Myocyte (in vitro differentiated cells): ENCODE measurements at places on chromosomes 16 and 17. TPM values are rescaled to one million over a fixed set of nuclear protein-coding genes. Genes with fewer than 3 reads are reported as not detected.

DNA sequence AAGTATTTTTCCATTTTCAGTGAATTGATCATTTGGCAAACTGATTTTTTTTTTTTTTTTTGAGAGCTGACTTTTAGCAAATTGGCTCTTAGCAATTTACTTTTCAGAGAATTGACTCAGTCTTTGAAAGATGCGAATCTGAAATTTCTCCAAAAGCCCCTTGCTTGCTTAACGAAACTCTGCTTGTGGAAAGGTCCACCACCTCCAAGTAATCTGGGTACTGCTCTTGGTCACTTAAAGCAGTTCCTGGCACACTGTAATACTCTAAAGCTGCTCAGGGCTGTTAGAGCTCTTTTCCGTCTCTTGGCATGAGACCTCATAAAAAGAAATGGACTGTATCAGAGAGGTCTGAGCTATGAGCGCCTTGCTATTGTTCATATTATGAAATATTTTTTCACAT, 2.9 kb downstream of the GSDMB start:
- DNase-seq, result no peak

DNA sequence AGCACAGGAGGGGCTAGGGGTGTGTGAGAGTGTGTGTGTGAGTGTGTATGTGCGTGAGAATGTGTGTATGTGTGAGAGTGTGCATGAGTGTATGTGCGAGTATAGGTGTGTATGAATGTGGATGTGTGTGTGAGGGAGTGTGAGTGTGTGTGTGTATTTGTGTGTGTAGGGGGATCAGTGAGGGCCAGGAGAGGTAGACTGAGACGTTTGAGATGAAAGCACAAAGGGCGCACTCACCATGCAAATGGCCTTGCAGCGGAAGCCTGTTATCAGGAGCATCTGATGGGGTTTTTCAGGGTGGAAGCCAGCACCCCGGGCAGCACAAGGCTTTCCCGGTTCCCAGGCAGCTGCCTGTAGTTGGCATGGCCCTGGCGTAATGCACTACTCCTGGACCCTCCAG, 14.9 kb downstream of the WNT9B start:
- DNase-seq, result no peak

Gene CCL3
- 1.5 TPM in 1 of 2 replicates, not detected in the other for total RNA-seq

Gene KLHL10
- 1.3 TPM in 1 of 2 replicates, not detected in the other for total RNA-seq

- no peak for DNase-seq
These were observed 90.7 kb upstream of the WSB1 start for GRCh38 chr17:27203241-27203640.

Gene IFI35
- total RNA-seq, result 18.5 and 23.6 TPM in 2 replicates

Gene EFNB3
- total RNA-seq, result 0.78 and 1.5 TPM in 2 replicates
